NCI-H446 (cell line): ENCODE measurements at places on chromosomes 5 and 9.

DNA sequence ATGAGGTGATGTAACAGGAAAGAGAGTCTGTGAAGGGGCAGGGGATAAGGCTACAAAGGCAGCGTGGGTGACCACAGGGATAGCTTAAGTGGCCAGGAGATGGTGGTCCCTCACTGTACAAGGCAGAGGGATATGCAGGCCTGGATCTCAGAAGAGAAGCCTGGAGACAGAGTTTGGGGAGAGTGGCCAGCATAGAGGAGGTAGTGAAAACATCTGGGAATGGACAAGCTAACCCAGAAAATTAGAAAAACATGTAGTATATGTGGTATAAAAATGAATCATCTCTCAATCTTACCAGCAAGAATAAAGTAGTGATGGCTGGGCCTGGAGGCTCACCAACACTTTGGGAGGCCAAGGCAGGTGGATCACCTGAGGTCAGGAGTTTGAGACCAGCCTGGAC, 349.2 kb upstream of the KLF4 start:
- DNase-seq: no peak

DNA sequence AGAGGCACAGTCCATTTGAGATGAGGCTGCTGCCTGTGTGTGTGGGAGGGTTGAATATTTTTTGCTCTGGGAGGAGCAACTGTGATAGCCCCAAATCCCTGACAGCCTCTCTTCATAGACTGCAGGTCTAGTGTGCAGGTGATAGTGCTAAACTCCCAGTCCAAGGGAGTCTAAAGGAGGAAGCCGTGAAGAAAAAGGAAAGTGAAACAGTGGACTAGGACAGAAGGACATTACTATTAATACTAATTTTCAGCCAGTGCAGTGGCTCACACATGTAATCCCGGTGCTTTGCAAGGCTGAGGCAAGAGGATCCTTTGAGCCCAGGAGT, 295.0 kb downstream of the PDE4D start:
- DNase-seq: no peak

DNA sequence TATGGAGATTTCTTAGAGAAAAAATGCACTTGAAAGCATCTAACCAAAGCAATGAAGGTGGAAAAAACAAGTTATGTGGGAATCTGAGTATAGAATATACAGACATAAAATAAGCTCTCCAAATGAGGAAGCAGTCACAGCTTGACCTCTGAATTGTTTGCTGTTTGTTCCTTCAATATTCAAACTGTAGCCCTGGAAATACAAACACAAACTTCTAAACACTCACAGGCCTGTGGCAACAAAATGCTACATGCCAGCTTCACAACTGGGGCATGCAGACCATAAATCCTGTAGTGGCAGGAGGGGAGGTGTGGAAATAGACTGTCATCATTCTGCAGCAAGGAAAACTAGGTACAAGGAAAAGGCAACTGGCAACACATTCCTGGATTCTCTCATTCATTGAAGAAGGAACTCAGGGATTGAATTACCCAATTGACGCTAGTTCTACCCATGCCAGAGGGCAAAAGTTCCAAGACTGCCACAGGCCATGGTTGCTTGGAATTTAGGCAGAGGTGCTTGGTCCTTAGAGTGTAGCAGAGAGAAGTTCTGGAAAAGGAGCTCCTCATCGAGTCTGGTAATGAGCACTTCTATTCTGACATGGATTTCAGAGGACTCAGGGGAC, 349.6 kb downstream of the PDE4D start:
- peak; percentile 56 for DNase-seq

GRCh38 chr9:72622186-72622585, 100.8 kb downstream of the TMC1 start:
- no peak for DNase-seq

GRCh38 chr5:159207222-159207685, 2.1 kb downstream of the RNF145 start:
- DNase-seq: no peak

GRCh38 chr5:39197556-39197955, 21.8 kb downstream of the FYB1 start:
- DNase-seq: no peak

DNA sequence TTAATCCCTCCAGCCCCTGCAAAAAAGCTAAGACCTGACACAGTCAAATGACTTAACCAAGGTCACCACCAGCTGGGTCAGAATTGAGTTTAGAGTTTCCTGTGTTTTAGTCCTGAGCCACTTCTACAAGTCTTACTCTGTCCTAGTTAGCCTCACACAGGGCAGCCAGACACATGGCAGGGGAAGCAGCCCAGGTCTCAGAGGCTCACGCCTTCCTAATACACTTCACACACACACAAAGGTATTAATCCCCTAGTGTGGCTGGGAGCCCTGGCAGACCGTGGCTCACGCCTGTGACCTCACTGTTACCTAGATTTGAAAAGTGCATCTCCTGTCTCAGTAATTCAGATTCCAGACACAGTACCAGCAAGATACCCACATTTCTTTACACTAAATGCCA, 77.4 kb upstream of the WWC1 start:
- no peak for DNase-seq

DNA sequence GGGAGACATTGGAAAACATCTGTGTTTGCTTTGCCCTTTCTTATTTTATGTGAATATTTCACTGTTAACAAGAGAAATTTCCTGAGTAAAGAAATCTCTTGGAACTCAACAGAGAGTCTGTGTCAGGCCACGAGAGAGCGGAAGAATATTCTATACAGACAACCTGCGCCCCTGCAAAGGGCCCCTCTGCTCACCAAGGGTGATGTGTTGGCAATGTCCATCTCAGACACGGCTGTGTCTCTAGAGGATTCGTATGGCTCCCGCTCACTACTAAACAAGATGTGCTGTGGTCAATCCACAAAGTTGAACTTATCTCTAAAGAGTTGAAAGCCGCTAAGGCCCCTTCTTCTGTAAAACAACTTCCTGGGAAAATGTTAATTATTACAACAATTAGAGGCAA, 241.0 kb upstream of the IRX1 start:
- no peak for DNase-seq

- no peak for DNase-seq
Observed at GRCh38 chr5:135538261-135538660, 2.5 kb upstream of the NEUROG1 start.

- peak; percentile 64 for DNase-seq
Observed at GRCh38 chr5:53343187-53343586, 137.2 kb upstream of the FST start.

DNA sequence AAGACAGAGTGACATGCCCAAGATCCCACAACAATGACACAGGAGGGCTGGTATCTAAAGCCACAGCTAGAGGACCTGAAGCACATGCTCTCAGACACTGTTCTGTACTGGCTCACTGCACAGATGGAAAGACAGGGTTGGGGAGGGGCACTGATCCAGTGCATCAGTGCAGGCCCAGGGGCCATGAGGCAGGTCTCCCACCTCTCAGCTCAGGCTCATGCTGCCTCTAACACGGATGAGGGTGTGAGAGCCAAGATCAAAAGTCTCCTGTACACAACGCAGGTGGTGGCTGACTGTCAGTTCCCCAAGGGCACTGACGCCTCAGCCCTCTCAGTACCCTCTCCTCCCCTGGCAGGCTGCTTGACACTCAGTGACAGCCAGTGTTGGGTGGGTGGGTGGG, 10.9 kb downstream of the RAPGEF1 start:
- no peak for DNase-seq
